Activated effector memory CD4-positive, alpha-beta T cell treated with anti-CD3 and anti-CD28 coated beads, Interleukin-2, amount 50 U/mL, for 16 hours (primary cell): ENCODE measurements at places on chromosomes 2 and 18.
A peak's percentile ranks its signal among the peaks of the same experiment; 100 is the strongest.

DNA sequence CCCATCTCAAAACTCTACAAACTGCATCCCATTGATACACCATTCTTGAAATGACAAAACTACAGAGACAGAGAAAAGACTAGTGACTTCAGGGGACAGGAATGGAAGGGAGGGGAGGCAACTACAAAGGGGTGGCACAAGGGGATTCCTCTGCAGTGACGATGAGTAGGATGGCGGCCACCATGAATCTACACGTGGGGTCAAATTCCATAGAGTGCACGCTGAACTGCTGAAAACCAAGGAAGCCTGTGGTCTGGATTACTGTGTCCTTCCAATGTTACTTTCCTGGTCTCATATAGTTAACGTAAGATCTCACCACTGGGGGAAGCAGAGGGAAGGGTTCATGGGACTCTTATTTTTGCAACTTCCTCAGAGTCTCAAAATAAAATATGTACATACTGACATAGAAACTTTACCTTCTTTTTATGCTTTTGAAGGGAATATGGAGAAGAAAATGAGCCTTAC, 23.6 kb downstream of the COX7A2L start:
- no peak for DNase-seq

GRCh38 chr2:48380208-48380607, 149.7 kb upstream of the STON1 start:
- DNase-seq = no peak

DNA sequence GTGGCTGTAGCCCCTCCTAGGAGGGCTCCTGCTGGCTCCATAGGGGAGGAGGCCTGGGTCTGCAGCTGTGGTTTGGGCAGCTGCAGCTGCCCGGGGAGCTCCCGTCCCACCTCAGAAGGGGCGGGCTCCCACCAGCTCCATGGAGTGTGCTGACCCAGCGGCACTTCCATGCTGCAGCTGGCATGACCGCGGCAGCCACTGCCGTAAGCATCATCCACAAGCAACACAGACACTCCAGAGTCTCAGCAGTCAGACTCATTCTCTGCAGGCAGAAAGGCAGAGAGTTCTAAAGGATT, 660.1 kb upstream of the RAB6C start:
- DNase-seq = no peak

- no peak for DNase-seq
Measured at GRCh38 chr2:146873056-146873455, 971.8 kb upstream of the ACVR2A start.

DNA sequence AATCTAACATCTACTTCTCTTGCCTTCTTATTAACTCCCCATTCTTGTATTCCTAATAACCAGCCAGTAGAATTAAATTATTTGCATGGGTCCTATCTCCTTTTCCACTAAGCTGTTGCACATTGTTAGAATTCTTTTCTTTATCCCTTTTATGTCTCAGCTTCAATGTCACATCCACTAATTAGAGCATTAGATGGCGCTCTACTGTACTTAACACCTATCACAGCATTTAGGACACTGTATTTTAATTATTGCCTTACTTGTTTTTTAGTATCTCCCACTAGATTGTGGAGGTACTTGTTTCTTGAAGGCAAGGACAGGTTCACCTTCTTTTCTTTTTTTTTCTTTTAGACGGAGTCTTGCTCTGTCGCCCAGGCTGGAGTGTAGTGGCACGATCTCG, 3.8 kb downstream of the LIPT1 start:
- DNase-seq = no peak

DNA sequence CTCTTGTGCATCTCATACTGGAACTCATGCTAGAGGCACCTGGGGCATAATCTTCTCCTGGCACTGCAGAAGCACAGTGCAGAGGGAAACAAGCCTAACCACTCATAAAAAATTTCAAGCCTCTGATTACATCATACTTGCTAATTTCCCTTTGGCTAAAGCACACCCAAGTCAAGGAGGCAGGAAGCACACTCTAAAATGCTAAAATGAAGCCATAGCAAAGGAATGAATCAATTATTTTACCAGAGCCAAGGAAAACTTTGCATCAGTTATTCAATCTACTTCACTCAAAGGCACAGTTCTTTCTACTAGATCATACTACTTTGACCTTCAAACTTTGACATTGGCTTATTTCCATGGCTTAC, 79.6 kb upstream of the SPOPL start:
- no peak for DNase-seq

DNA sequence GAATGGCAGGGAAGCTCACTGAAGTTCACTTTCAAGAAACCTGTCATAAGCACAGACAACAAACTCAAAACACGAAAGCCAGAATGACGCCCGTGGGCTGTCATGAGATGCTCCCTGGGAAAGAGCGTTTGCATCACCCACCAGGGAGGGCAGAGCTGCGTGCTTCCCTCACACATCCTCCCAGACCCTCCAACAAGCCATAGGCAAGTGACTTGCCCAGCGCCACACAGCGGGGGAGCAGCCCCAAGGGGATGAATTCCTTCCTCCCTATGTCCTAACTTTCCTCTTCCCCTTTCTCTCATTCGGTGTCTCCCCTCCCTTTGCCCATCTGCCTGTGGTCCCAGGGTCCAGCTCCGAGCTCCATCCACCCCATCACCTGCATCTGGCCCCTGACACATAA, 10.7 kb downstream of the BIN1 start:
- no peak for DNase-seq

- DNase-seq = no peak
Measured at GRCh38 chr2:219527076-219527394, 12.8 kb downstream of the ASIC4 start.

GRCh38 chr2:197883354-197884032, 79.1 kb downstream of the PLCL1 start:
- no peak for DNase-seq

DNA sequence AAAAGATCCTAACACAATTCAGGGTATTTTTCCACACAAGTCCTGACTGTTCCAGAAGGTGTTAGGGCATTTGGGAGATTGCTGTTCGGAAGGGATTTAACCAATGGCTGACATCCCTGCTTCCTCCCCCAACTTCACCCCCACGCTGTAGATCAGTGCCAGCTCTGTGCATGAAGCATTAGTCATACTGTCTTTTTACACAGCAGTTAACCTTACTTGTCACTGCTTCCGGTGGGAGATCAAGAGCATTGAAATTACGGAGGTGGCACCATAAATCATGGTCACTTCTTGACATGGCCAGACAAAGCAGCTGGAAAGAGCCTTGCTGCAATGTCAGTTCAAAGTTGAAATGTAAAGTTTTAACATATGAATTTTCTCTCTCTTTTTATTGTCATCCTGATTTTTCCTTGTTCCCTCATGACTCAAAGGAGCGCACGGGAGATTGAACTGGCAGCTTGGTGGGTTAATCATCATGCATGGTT, 70.2 kb downstream of the HRH4 start:
- no peak for DNase-seq

- DNase-seq = peak; percentile 91
Measured at GRCh38 chr2:177164584-177165052, 48.0 kb upstream of the HNRNPA3 start.

GRCh38 chr2:113886479-113887008, 3.3 kb upstream of the ACTR3 start:
- peak; percentile 68 for DNase-seq

- DNase-seq = peak; percentile 67
Measured at GRCh38 chr2:30366199-30366691, 80.8 kb upstream of the LCLAT1 start.

- DNase-seq = no peak
Measured at GRCh38 chr2:4278392-4278791, 575.0 kb downstream of the DCDC2C start.

- no peak for DNase-seq
Measured at GRCh38 chr18:78619854-78620253, 359.8 kb upstream of the SALL3 start.
